ENCODE measurements at places on chromosomes 2 and 18. TPM values are rescaled to one million over a fixed set of nuclear protein-coding genes. Genes with fewer than 3 reads are reported as not detected.

DNA sequence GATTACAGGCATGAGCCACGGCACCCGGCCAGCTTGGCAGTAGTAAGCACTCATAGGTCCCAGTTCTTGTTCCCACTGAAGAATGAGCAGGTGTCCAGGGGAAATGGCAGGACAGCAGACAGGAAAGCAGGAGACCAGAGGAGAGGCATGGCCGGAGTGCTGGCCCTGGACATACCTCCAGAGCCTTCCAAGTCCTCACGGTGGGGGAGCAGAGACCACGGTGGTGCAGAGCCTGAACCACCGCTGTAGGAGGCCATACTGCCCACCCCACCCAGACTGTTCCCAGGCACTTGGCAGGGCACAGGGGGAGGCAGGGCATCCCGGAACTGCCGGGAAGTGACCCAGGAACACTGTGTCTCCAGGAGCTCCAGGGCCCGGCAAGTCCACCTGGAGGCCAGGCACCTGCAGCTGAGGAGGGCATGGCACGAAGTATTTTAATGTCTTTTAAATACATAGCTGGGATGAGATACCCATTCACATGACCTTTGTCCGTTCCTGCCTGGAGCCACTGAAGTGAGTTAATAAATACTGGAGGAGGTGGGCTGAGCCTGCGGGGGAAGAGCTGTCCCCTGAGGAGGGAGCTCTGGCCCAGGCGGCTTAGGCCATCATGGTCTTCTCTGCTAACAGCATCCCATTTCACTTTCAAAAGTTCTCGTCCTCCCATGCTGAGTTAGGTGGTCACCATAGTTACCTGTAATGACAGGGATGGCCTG is 49.7 kb upstream of the TFCP2L1 start:
- no peak for DNase-seq

- DNase-seq = no peak
Measured at GRCh38 chr2:133849341-133849740, 281.1 kb upstream of the NCKAP5 start.

- peak; percentile 33 for DNase-seq
Measured at GRCh38 chr2:120675460-120676130, 60.1 kb upstream of the GLI2 start.

- no peak for DNase-seq
Measured at GRCh38 chr2:15584767-15585469, 6.8 kb upstream of the DDX1 start.

DNA sequence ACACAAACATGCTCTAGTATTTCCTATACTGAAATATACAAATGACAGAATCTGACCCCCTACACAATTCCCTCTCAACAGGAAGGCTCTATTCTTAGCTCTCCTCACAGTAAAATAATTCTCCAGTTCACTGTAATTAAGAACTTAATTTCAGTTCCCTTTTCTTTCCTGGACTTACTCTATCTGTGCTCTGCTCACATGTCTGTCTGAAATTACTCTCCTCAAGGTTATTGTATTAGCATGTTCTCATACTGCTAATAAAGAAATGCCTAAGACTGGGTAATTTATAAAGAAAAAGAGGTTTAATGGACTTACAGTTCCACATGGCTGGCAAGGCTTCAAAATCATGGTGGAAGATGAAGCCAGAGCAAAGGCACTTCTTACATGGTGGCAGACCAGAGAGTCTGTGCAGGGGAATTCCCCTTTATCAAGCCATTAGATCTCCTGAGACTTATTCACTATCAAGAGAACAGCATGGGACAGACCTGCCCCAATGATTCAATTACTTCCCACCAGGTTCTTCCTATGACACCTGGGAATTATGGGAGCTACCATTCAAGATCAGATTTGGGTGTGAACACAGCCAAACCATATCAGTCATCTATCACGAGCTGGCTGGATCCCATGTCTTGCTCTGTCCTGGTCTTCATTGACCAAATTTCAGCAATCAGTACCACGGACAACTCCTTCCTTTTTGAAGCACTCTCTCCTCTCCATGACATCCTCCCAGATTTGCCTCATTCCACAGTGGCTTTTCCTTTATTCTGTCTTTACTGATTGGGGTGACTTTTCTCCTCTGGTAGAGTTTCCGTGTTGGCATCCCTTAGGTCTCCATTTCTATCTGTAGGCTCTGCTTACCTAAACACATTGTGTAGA is 110.9 kb downstream of the GALR1 start:
- no peak for DNase-seq

GRCh38 chr2:46847726-46848412 is 67.7 kb downstream of the MCFD2 start:
- DNase-seq = no peak

The DPP4 gene
- 35.7 TPM for total RNA-seq

The RIT2 gene
- total RNA-seq = not detected
